ENCODE measurements at places on chromosomes 3 and 15. TPM values are rescaled to one million over a fixed set of nuclear protein-coding genes. Genes with fewer than 3 reads are reported as not detected.

WDR5B gene
- total RNA-seq = 6.9 TPM

DNA sequence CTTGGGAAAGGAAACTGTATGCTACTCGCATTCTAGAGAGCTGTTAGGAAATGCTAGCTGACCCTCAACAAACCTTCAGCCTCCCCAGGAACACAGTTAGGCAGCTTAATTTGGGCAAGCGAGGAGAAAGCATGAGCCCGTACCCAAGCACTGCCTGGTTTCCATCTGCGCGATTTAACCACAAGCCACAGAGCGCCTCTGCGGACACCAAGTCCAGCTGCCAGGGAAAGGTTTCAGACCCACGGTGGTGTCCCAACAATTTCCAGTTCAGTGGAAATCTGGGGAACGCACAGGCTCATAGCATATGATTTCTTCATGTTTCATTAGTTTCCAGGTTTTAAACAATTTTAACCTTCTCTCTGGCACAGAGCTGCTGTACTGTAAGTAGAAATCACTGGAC lies 617.6 kb downstream of the FHIT start:
- DNase-seq = no peak

DNA sequence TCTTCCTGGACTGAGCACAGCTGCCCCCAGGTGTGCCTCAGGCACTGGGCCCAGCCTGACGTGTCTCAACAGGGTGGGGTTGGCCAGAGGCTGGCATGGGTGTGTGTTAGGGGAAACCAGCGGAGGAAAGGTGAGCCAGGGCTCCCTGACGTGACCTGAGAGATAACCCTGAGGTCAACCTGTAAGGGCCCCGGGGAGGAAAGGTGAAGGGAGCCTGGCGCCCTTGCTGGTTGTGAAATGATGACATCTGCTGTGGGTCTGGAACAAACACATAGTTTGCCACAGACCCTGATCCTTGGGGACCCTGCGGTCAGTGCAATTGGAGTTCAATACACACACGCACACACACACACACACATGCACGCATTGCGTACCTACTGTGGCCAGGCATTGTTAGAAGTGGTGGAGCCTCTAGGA lies 100.2 kb upstream of the TLE3 start:
- DNase-seq = no peak

- DNase-seq = peak; percentile 89
Observed at GRCh38 chr3:151315136-151315535, 1.5 kb downstream of the GPR87 start.

BFSP2 gene
- total RNA-seq = not detected

SENP2 gene
- 22.2 TPM for total RNA-seq

DNA sequence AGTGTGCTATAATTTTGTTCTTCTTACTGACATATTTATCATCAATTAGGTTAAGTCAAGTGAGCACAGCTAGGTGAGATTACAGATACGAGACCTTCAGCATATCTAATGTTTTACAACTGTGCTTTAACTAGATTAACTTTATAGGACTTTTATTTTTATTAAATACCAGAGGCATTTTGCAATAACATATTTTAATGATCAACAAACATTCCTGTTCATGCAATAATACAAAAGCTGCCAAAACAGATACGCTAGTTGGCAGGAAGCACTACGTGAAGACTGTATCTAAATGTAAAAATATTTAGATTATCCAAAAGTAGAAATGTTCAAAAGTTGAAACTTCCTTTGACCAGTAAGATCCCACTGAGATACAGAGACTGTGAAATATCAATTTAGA lies 139.1 kb downstream of the CBLB start:
- DNase-seq = peak; percentile 47

MYLK gene
- total RNA-seq = 807 TPM

- DNase-seq = no peak
Observed at GRCh38 chr3:4332991-4333390, 29.8 kb downstream of the SETMAR start.

GRCh38 chr15:73575636-73576247 lies 57.4 kb downstream of the NPTN start:
- no peak for DNase-seq

GRCh38 chr3:69191516-69191915 lies 69.1 kb upstream of the LMOD3 start:
- no peak for DNase-seq

CD80 gene
- total RNA-seq = not detected

DNA sequence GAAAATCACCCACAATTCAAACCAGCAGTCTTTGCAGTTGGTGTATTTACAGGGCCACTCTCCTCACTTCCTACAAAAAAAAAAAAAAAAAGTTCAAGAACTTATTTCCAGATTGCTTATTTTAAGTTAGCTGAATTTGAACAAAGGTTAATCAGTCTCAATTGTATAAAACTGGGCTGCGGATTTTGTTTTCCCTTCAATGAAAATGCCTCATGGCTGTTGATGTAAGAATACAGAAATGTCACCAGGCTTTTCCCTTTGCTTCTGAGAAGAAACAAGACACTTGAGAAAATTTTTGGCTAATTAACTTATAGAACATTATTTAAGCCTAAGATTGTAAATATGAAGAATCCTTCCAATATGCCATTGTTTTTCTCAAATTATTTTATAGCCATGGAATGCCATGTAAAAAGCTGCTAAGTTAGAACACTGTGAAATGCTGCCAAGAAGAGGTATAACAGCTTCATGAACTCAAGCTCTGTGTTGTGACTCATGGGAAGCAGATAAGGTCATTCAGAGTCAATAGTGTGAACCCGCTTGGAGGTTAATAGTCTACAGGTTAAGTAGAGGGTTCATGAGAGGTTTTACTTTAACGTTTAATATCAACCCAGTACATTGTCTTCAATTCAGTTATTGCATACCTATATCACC lies 84.3 kb upstream of the ABI3BP start:
- peak; percentile 38 for DNase-seq

PLCH1 gene
- 14.2 TPM for total RNA-seq

RBP2 gene
- total RNA-seq = not detected

DNA sequence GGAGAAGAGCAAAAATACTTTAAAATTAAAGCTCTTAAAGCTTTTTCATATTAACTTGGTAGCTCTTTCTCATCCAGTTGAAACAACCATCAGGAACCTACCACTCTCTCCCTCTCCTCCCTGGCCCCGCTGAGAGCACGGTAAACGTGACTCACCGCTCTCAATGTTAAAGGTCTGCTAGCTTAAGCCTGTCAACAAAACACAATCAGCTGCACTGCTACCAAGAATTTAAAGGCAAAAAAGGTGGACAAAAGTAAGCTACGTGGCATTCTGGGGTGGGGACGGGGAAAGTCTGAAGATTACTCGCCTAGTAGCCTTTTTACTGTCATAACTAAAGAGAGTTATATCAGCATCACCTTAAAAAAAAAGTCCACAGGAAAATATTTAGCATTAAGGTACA lies 8.4 kb upstream of the GP5 start:
- DNase-seq = peak; percentile 34

DNA sequence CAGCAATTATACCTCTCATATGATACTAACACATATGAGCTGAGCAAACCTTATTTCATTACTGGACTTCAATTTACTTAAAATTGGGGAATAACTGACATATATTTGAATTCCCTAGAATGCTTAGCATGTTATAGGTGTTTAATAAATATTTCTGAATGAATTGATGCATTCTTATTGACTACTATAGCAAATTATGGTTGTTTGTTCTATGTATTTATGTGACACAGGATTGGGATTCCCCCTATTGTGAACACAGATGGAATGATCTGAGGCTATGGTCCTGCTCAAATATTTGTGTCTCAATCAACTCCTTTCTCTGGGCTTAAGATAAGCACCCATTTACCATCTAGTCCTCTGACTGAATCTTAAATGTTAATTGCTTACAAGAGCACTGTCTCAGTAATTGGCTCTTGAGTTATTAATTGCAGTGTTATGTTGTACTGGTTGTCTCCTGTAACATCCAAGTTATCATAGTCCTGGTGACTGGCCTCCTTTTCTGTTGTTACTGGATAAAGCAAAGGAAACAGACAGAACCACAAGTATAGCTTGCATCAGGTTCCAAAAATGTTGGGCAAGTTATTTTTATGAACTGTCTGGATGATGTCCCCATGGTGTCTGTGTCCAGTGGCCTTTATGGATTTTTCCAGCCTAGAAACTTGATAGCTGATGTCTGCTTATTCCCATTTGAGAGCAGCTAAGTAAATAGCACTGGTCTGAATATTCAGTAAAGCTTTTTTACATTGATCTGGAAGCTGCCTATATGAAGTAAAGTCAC lies 2.3 kb upstream of the UACA start:
- DNase-seq = peak; percentile 88

STRA6 gene
- total RNA-seq = 52.7 TPM

- DNase-seq = no peak
Observed at GRCh38 chr3:158111861-158112260, 2.0 kb downstream of the RSRC1 start.

DNA sequence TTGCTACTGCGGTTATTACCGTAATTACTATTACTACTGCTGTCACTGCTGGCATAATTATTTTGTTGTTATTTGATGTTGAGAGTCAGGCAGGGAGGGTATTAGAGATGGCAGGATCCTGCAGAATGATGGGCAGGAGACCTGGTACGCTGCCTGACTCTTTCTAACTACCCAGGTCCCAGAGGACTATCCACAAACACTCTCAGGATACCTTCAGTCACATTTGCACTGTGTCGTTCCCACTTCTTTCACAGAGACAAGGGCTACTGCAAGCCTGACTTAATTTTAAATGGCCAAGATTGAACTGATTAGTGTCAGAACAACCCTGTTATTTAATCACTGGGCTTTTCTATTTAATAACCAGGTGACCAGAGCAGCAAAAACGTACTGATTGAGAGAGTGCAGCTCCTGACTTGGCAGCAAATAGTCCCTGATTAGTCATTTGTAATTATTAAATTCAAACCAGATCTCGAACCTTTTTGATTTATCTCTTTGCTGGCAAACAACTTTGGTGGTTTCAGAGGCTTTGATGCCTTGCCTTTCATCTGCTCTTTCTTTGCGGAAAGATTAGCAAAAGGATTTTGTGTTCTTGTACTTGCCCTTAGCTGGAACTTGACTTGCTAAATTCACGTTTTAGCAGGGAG lies 88.8 kb upstream of the ARHGEF3 start:
- peak; percentile 69 for DNase-seq

- DNase-seq = peak; percentile 38
Observed at GRCh38 chr3:72665701-72666446, 182.4 kb downstream of the SHQ1 start.

DNA sequence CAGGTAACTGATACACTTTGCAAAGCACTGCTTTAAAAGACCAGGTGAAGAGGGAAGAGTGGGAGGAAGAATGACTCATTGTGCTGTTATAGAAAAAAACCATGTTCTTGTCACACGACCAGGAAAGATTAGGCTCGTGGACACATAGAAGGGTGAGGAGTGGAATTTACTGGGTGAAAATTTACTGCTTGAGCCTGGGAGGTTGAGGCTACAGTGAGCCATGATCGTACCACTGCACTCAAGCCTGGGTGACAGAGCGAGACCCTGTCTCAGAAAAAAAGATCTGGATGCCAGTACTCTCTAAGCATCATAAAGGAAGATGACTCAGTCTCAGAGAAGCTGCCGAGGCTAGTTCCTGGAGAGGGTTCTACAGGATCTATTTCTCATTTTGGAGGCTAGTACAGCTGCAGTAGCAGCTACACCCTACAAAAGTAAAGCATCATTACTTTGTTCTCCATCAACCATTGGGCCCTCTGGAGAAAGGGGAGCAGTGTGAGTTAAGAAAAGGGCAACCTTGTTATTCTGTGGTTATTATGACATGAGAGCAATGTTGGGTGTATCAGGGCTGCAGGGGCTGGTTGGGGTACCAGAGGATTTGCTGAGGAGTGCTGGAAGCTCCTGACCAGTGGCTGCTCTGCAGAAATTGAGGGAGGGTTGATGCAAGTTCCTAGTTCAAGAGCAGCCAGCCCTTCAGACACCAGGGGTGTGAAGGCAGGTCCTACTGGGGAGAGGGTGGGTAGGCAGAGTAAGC lies 75.4 kb downstream of the CMTM8 start:
- DNase-seq = no peak

GPD1L gene
- 3.5 TPM for total RNA-seq

DNA sequence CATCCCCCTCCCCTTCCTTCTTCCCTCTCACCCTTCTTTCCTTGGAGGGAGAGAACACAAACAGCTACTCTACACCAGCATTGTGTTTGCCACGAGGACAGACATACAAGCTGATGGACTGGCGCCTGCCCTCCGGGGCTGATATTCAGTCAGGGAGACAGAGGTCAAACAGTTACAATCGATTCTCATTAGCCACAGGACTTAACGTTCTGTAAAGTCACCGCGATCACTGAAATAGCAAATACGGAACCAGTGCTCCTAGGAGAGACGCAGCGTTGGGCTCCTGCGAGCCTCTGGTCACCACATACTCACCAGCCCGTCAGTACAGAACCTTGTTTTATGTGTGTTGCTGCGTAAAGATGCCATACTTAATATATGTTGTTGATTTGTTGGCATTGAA lies 108.8 kb downstream of the LRRK1 start:
- DNase-seq = no peak

DNA sequence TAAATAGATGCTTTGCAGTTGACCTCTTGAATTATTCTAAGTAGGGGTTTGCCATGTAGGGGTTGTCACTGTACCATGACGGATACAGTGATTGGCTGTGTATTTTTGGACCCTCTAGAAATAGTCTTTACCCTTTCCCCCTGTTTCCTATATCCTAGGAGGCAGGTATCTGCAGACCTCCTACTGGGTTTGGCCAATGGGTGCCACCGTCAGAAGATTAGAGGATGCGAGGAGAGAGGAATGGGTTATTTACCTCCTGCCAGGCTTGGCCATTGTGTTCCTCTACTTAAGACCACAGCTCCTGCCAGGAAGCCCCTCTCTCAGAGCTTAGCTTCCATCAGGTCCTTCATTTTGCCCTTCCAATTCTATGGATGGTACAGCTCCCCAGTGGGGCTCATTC lies 40.2 kb upstream of the CLRN1 start:
- no peak for DNase-seq
